ENCODE measurements at places on chromosomes 1 and 21.
A peak's percentile ranks its signal among the peaks of the same experiment; 100 is the strongest.

GRCh38 chr1:11807133-11807532 is 1.1 kb downstream of the CLCN6 start:
- DNase-seq, result no peak

- no peak for DNase-seq
Measured at GRCh38 chr1:30615816-30616590, 107.4 kb downstream of the MATN1 start.

DNA sequence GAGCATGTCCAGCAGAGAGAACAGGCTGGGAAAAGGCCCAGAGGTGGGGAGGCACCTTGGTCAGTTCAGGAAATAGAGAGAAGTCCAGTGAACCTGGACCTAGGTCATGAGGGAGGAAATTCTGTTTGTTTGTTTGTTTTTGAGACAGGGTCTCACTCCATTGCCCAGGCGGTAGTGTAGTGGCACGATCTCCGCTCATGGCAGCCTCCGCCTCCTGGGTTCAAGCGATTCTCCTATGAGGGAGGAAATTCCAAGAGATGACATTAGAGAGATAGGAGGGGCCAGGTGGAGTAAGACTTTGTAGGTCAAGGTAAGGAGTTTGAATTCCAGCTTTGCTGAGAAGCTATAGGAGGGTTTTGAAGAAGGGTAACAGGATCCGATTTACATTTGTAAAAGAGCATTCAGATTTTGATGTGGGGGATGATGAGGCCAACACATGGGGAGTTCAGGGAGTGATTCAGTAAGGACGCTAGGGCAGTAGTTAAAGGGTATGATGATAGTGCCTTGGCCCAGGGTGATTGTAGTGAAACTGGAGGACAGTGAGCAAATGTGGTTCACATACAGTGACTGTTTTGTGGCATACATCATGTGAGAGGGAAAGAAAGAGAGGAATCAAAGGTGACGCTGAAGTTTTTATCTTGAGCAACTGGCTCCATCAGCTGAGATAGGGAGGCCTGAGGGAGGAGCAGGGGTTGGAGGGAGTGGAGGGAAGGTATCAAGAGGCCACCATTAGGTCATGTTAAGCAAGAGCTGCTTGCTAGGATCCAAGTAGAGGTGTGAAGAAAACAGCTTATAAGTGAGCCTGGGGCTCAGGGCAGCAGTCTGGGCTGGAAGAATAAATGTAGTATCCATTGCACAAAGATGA is 8.3 kb upstream of the TRABD2B start:
- DNase-seq, result no peak

- no peak for DNase-seq
Measured at GRCh38 chr1:41390166-41390565, 28.9 kb downstream of the FOXO6 start.

GRCh38 chr1:32330558-32331151 is 5.4 kb downstream of the MARCKSL1 start:
- no peak for DNase-seq

- peak; percentile 44 for DNase-seq
Measured at GRCh38 chr1:206030714-206031113, 7.0 kb upstream of the CTSE start.

DNA sequence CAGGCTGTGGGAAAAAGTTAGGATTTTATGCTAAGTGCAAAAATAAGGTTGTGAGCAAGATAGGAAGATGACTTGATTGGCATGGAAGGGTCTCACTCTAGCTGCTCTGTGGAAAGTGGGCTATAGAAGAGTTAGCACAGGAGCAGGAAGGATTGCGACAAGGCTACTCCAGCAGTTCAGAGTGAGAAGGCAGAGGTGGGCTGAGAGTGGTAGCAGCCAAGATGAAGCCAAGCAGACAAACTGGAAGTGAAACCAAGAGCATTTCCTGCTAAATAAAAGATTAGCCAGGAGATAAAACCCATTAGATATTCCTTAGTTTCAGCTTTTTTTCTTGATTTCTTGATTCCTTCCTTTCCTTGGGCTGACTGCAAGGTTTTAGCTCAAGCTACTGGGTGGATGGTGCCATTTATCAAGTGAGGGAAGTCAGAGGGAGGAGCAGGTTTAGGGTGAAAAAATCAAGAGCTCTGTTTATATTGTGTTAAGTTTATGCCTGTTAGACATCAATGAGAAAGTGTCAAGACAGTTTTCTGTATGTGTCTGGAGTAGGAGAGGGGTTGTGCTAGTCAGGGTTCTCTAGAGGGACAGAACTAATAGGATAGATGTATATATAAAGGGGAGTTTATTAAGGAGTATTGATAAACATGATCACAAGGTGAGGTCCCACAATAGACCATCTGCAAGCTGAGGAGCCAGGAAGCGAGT is 33.1 kb upstream of the ZNF644 start:
- DNase-seq, result no peak

- no peak for DNase-seq
Measured at GRCh38 chr1:46675549-46676314, 4.1 kb downstream of the TEX38 start.

DNA sequence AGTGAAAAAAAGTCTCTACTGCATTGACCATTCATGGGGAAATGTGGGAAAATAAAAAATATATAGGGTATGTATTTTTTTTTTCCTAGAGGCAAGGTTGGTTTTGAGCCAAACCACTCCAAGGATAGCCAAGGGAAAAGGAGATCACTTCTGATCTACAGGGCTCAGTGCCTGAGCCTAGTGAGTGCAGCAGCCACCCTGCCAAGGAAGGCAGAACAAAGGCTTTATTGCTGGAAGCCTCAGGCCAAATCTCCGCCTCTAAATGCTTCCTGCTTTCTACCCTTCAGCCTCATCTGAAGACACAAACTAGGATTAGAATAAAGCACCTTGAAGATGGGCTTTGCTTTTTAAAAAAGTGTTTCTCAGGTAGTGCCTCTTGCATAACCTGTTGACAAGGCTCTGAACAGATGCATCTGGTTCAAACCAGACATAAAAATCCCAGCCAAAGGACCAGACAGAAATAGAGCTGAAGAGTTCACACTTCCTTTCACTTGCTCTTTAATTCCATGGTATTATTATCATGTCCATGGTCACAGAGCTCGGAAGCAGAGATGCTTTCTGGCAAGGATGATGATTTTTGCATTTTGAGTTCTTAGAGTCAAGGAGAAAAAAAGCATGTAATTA is 10.5 kb downstream of the C1orf115 start:
- no peak for DNase-seq

DNA sequence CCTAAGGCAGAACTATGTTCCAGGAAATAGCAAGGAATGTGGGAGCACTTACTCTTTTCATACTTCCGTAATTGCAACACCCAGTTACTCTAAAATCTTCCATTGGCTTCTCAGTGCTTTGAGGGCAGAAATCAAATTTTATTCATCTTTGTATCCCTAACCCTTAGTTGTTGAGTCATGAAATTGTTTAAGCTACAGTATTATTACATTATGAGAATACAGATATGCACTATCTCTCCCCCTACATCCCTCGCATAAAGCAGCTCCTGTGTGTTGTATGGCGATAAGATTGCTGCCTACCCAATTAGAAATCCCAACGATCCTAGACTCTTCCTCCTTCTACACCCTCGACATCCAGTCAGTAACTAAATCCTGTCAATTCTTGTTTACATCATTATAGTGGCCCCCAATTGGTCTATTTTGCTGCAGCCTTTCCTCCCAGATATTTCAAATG is 2.6 kb downstream of the AIDA start:
- DNase-seq, result no peak

- no peak for DNase-seq
Measured at GRCh38 chr1:167090314-167090942, at the start of gene GPA33. Gene GPA33 (minus strand): TSS chr1:167090377. CDS start chr1:167090287, 90 bp downstream.

- DNase-seq, result no peak
Measured at GRCh38 chr21:37060296-37060695, 12.6 kb downstream of the PIGP start.

GRCh38 chr1:25899792-25900191 is 6.4 kb downstream of the STMN1 start:
- no peak for DNase-seq

DNA sequence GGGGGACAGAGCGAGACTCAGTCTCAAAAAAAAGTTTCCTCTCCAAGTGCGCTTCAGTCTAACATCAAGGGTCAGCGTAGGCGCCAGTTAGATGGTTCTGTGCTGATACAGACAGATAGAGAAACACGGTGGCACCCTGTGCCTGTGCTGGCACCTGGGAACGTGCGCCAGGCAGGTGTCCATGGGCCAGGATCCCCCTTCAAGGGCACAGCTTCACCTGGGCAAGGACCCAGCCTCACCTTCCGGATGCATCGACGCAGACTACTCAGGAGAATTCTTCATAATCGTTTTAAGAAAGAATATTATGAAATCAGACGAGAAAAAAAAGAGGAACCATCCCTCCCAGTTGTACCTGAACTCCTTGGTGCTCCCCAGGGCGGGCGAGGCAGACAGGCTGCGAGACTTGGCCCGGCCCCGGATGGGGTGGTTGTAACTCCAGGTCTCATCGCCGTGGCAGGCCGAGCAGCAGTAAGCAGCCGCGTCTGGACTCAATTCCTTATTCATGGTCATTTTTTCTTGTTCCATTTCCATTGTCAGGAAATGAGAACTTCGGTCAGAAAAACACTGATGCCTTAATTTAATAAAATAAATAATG is 13.3 kb downstream of the NADK start:
- DNase-seq, result no peak

- DNase-seq, result no peak
Measured at GRCh38 chr21:45162809-45163208, 88.4 kb downstream of the ADARB1 start.

DNA sequence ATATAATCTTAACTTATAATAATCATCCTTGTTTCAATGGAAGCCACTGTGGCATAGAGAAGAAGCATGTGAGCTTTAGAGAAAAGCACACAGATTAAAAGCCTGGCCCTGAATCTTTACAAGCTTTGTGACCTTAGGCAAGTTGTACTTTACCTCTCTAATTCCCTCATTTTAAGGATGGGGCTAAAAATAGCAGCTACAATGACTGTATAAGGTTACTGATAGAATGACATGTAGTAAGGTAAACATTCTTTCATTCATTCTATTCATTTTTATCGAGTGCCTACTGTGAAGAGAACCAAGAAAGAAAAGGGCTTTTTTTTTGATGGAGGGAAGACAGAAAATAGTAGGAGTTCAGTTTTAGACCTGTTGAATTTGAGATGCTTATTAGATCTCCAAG is 25.6 kb downstream of the CDKN2C start:
- DNase-seq, result no peak

- no peak for DNase-seq
Measured at GRCh38 chr1:115912116-115912515, 64.2 kb upstream of the SLC22A15 start.

- no peak for DNase-seq
Measured at GRCh38 chr1:42165511-42166210, 1.1 kb upstream of the GUCA2A start.

DNA sequence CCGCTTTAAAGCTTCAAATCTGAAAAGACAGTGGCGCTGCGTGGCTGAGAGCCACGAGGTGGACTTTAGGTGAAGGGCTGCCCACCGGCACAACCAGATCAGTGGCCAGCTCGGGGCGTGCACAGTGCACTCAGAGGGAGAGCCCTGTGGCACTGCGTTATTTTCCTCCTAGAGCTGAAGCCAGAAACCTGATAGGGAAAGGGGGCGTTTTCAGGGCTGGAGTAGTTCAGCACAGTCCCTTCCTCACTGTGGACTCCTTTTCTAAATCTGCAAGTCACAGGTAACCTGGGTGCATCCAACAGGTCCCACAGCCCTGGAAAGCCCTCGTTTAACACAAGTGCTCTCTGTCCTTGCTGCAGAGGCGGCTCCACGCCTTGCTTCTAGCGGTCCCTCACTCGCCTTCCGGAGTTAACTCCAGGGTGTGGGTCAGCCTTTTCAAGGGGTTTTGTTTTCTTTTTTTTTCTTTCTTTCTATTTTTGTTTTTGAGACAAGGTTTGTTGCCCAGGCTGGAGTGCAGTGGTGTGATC is 81.2 kb downstream of the GALNT2 start:
- DNase-seq, result no peak

DNA sequence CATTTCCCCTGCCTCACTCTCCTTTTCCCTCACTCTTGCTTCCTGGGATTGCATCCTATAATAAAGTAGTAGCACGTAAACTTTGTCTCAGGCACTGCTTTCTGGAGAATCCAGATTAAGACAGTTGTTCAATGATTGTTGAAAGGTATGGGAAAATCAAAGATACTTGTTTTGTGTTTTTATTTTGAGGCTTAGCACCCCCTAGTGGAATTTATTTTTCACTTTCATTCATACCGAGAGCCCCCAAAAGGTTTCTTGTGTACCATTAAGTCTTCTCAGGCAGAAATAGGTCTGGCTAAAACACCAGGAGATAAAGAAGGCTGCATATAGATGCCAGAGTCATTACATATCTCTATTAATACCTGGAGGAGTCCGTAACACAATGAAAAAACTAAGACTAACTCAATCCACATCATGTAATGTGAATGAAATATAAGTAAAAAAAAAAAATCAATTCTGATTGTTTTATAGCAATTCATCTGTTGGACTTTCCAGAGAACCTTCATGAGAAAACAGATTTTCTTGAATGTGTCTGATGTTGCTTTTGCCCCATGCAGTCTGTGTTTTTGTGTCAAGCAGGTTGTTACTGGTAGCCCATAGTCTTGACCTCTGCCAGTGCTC is 103.5 kb downstream of the RPE65 start:
- no peak for DNase-seq

DNA sequence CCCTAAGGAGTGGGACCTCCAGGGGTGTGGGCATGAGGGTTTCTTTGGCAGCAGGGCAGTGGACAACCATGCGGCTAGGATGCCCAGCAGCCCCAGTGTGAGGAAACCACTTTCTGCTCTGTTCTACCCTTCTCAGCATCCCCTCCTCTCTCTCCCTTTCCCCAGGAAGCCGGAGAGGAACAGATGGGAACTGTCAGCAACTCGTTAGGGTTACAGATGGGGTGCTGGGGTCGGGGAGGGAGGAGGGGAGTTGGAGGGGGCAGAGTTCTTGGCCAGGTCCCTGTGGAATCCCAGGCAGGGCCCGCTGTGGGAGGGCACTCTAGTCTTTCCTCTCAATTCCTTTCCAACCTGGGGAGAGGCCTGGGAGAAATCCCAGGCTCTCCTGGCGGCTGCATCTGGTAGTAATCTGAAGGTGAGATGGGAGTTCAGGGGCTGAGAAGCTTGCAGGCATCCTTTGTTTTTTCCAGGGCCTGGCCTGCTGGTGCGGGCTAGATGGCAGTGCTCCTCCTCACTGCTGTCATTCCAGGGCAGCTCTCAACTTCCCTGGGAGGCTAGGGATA is 93.9 kb upstream of the CSF3R start:
- DNase-seq, result no peak

GRCh38 chr1:201404722-201405483 is 5.8 kb upstream of the LAD1 start:
- DNase-seq, result no peak

- DNase-seq, result no peak
Measured at GRCh38 chr1:156654700-156655099, 12.8 kb downstream of the BCAN start.

DNA sequence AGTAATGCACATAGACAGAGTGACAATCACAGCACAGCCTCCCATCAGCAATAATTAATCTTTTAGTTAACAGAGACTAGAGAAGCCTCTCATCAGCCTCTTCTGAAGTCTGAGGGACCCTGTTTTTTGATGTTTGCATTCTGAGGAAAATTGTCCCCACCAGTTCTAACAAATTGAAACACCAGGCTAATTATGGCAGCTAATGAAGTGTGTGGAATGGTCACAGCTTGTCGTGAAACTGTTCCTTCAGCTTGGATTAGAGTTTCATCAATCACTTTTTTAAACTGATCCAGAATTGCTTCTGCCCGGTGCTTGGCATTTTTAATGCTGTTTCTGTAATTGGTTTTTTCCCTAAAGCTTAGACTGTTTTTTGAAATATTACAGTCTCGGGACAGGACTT is 208.0 kb downstream of the SPATA17 start:
- no peak for DNase-seq
